ENCODE measurements at places on chromosomes 12 and 14.

DNA sequence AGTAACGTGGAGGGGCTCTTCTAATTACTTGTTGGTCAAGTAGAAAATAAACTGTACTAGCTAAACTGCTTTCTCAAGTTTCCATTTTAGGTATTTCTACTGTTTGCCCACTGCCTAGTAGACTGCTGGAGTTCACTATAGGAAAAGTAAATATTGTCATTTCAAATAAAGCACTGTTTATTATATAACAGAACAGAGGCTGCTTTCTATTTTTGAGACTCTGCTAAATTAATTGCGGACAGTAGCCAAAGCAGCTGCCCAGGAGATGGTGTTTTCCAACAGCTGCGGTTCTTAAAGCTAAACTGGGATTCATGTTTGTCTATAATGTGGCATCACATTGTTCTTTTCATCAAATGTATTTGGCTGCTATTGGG is 15.9 kb upstream of the SIX1 start:
- DNase-seq: no peak

- DNase-seq: no peak
Measured at GRCh38 chr12:27504507-27504906, 19.5 kb upstream of the PPFIBP1 start.

DNA sequence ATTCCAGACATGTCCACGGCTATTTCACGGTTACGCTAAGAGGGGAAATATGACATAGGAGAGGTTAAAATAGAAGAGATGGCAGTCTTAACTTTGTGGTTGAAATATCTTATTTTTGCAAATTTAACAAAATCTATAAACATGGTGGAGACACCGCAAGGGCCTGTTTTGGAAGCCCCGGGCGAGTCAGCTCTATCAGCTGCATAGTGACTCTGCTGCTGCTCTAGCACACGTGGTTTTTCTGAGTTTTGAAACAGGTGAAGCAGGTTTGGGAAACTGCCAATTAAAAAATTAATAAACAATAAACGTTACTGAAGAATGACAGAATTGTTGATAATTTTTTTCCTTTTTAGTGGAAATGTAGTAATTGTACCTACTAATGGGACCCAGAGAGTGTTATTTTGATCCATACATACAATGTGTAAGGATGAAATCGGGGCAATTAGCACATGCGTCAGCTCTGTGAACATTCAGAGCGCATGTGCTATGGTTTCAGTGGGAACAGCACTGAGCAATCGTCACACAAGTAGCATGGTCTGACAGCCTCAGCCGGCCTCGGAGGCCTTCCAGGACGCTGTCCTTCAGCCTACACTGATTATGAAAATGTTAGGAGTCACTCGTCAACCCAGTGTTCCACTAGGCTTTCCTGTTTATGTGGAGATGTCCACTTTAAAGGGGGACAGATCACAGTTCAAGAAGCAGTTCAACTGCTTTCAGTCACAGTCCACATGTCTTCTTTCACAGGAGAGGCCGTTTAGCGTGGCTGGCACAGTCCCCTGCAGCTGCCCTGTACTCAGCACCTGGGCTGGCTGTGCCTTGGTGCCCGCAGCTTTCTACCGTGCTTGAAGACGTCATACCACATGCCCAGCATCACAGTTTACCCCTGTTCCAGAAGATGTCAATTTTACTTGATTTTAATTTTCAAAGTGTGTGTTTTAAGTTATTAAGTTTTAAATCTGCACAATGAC is 51.8 kb downstream of the MOK start:
- DNase-seq: no peak

- no peak for DNase-seq
Measured at GRCh38 chr14:24441904-24442239, 704 bp downstream of the SDR39U1 start.

DNA sequence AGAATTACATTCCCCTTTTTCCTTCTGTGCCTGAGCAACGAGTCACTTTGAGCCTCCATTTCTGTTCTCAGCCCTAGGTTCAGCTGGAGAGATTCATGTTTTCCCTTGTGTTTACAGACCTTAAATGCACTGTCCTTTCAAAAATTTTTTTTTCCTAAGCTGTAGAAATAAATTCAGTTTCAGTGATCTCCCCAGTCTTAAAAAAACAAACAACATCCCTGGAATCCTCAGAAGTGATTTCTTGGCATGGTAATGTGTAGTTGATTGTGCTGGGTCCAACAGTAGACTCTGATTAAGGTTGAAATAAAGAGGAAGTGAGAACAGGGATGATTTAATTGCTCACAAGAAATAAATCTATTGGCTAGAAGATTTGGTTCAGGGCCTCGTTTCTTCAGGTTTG is 89.3 kb downstream of the NTN4 start:
- no peak for DNase-seq

DNA sequence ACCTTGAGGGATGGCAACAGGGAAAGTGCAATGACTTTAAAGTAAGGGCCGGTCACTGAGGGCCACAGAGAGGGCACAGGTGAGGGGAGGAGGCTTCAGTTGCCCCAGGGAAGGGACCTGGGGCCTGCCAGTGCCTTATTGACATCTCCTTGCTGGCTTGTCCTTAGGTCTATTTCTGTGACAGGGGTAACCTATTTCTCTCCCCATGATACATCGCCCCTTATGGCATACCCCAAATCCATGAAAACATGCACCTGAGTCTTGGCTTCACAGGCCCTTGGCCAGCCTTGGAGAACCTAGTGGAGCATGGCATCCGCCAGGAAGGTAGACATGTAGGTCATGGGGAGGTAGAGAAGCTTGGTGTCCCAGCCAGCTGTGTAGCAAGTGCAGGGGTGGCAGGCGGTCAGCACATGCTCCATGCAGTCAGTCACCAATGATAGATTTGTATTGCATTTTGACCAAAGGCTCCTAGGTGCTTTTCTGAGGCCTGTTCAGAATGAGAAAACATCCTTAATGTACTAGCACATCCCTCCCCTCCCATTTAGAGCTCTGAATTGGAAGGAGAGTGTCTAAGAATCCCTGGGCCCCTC is 23.6 kb upstream of the RDH16 start:
- DNase-seq: no peak
